Dorsolateral prefrontal cortex (tissue), 122 donors: ENCODE measurements at places on chromosomes 2 and 18.
A peak's percentile ranks its signal among the peaks of the same experiment; 100 is the strongest.

GRCh38 chr2:7837237-7837760 lies 844.6 kb upstream of the ID2 start:
- DNase-seq, result no peak

GRCh38 chr18:1665079-1665478 lies 760.4 kb downstream of the ADCYAP1 start:
- no peak for DNase-seq

- DNase-seq, result no peak
Observed at GRCh38 chr2:136236019-136236418, 118.1 kb upstream of the CXCR4 start.

GRCh38 chr2:8536686-8537561 lies 144.9 kb upstream of the ID2 start:
- no peak for DNase-seq

DNA sequence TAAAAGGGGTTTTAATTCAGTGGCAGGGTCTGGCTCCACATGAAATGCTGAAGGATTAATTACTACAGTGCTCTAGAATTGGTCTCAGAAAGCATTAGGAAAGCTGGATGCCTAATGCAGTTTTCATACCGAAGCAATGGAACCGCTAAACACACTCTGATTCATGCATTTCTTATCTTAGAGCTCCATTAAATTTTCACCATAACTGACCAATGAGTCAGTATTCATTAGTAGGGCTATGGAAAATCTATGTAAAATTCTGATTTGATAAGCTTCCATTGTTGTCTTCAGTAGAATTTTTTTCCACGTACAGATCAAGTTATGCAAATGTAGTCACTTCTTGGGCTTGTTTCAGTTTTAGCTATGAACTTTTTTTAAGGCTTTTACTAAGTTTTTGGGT lies 359.9 kb downstream of the ARHGAP15 start:
- DNase-seq, result no peak

GRCh38 chr2:40454321-40454720 lies 2.4 kb upstream of the SLC8A1 start:
- no peak for DNase-seq

- DNase-seq, result no peak
Observed at GRCh38 chr2:172276961-172277360, 150.4 kb upstream of the ITGA6 start.

DNA sequence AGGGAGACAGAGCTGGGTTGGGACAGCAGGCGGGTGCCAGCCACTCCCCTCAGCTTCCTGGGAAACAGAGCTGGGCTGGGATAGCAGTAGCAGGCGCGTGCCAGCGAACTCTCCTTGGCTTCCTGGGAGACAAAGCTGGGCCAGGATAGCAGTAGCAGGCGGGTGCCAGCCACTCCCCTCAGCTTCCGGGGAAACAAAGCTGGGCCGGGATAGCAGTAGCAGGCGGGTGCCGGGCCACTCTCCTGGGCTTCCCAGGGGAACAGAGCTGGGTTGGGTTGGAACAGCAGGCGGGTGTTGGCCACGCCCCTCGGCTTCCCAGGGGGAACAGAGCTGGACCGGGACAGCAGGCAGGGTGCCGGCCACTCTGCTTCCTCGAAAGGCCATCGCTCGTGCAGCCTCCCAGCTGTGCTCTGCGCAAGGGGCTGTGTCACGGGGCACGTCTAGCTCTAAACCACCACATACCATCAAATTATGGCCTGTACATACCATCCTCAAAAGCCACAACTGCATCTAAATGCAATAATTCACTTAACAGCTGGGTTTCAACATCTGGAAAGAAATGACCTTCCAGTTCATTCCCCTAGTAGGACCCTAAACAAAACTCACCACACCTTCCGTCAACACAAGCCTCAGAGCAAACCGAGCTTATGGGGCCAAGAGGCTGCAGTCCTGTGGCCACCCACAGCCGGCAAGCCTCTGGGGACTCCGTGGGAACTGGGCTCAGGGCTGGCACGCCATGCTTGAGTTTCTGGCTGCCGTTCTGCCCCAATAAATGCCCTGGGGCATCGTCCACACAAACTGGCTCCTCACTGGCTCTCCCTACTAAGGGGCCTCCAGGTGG lies 228.3 kb downstream of the TWIST2 start:
- no peak for DNase-seq

GRCh38 chr18:55866006-55866405 lies 278.0 kb upstream of the TCF4 start:
- no peak for DNase-seq

- no peak for DNase-seq
Observed at GRCh38 chr2:183079139-183079775, 710 bp downstream of the DUSP19 start.

DNA sequence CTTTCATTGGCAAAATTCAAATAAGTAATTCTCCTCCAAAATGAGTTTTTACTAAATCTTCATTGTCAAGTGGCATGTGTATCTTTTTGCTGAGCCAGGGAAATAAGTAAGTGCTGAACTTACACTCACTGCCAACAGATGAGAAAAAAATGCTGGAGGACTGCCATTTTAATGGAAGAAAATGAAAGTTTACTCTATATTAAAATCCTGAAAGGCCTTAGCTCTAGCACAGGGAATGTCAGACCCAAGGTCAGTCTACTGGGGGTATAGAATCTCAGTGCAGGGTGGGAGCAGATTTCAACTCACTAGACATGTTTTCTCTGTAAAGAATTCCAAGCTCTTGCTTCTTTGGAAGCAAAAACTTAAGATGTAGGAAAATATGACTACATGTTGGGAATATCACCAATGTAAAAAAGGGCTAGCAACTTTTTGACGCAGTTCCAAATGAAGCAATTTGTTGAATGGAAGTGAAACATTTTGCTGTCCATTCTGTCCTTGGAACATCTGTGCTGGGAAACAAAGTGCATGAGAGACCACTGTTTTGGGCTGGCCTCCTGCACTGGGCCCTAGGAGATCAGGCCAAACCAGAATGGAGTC lies 127.0 kb downstream of the ST6GAL2 start:
- DNase-seq, result no peak

DNA sequence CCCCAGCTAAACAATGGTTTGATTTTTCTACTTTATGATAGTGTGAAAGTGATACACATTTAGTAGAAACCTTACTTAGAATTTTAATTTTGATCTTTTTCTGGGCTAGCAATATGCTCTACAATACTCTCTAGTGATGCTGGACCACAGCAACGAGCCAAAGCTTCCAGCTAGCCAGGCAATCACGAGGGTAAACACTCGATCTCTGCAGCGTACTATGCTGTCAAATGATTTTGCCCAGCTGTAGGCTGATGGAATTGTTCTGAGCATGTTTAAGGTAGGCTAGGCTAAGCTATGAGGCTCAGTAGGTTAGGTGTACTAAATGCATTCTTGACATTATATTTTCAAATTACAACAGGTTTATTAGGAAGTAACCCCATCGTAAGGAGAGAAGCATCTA lies 207.5 kb downstream of the LRRTM4 start:
- DNase-seq, result no peak

DNA sequence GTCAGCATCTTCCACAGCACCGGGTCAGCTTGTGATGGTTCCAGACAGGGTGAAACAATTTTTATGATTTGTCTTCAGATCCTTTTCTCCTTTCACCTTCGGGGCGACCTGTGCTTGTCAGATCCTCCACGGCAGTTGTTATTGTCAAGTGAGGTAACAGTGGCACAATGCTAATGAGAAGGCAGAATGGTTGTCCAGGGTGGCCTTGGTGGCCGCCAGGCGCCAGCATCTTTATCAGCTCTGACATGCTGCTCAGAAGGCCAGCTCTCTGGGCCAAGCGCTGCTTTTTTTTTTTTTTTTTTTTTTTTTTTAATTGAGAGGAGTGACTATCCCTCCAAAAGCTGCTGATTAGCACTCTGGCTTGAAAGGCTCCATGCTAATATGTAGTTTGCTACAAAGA lies 52.3 kb upstream of the MGAT5 start:
- DNase-seq, result no peak

DNA sequence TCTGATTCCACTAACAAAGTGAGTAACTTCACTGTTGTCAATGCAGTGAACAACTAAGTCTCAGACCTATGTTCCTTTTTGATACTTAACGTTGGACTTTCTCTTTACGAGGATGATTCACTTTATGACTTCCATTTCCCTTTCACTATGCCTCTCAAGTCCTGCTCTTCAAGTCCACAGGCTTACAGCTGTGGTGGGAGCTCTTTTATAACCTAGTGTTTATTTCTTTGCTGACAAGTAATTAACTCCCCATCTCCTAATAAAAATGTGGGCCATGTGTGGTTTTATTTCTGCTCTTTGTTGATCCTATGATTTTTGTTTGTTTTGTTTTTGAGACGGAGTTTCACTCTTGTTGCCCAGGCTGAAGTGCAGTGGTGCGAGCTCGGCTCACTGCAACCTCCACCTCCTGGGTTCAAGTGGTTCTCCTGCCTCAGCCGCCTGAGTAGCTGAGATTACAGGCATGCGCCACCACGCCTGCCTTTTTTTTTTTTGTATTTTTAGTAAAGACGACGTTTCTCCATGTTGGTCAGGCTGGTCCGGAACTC lies 142.1 kb downstream of the USP34 start:
- no peak for DNase-seq

DNA sequence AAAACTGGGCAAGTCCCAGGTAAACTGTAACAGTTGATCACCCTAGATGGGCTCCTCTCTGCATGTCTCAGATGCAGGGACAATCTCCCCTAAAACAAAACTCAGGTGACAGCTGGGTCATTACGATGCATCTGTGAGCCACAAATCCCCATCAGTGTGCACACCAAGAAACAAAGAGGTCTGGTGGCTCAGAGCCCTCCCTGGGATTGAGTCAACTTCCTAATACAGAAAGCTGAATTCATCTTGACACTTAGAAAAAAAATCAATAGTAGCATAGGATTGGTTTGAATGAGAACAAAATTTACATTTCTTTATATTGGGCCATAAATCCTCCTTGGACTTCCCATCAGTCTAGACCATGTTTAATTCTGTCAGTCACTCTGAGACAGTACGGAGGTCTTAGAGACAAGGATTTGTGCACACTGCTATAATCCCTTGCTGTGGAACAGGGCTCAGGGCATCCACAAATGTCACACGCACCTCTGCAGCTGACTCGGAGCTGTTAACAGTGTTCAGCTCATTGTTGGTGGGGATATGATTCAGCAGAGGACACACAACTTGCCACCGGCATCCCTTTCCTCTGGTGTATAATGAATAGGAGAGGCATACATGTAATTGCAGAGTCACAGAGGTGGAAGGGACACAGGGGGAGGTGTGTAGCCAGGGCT lies 44.5 kb upstream of the DAPL1 start:
- DNase-seq, result no peak

- DNase-seq, result peak; percentile 49
Observed at GRCh38 chr2:75007819-75008218, 49.4 kb downstream of the POLE4 start.

DNA sequence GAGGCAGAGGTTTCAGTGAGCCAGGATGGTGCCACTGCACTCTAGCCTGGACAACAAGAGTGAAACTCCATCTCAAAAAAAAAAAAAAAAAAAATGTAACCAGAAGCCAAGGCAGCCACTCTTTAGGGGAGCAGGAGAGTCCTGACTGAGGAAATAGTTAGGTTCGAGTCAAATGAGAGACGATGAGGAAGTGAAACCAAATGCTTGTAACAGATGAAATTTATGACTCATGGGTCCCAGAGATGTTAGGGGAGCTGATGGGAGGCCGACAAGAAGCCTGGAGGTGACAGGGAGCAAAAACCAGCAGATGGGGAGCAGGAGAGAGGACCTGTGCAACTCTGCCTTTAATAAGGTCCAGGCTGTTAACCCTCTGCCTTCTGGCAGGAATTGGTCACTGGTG lies 756.1 kb upstream of the DDX18 start:
- DNase-seq, result no peak

DNA sequence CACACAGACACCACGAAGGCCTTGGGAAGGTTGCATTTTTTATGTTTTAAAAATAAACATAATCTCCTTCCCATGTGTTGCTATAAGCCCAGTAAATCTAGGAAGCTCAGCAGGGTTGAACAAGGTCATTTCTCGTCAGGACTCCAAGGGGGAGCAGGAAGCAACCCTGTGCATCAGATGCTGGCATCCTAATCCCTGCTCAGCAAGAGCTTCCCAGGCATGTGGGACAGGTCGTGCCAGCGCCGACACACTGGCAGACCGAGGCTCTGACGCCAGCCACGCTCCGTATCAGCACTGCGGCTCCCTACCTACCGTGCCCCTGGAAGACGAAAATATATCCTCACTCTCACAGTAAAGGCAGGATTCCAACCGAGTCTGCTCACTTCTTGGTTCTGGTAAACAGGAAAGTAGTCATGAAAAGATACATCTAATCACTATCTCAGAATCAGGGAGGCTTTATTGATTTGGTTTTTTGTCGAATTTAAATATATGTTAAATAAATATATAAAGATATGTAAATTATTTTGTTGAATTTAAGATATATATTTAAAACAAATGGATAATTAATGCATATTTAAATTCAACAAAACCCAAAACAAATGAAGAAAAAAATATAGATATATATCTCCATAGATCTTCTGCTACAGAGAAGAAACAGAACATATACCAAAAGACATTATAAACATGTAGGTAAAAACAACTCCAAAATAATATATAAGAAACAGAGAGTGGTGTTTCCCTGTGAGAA lies 61.4 kb downstream of the TXNL1 start:
- DNase-seq, result peak; percentile 43

DNA sequence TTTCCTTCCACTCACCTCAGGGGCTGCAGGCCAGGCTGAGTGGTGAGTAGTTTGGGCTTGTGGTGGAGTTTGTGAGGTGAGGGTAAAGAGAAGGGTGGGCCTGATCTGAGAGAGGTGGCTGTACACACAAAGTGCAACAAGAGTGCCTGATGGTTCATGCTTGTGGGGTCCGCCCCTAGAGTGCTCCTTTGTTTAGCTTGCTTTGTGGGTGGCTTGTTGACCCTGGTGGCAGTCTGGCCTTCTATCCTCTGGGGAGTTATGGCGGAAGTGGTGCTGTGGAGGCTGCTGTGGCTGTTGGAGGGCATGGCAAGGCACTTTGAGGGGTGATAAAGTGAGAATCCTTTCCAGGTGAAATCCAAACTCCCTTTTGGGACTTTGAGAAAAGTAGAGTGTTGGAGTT lies 10.6 kb downstream of the UBE2F start:
- DNase-seq, result no peak
